RCC 7860 (cell line): ENCODE measurements at places on chromosomes 6 and 20.

DNA sequence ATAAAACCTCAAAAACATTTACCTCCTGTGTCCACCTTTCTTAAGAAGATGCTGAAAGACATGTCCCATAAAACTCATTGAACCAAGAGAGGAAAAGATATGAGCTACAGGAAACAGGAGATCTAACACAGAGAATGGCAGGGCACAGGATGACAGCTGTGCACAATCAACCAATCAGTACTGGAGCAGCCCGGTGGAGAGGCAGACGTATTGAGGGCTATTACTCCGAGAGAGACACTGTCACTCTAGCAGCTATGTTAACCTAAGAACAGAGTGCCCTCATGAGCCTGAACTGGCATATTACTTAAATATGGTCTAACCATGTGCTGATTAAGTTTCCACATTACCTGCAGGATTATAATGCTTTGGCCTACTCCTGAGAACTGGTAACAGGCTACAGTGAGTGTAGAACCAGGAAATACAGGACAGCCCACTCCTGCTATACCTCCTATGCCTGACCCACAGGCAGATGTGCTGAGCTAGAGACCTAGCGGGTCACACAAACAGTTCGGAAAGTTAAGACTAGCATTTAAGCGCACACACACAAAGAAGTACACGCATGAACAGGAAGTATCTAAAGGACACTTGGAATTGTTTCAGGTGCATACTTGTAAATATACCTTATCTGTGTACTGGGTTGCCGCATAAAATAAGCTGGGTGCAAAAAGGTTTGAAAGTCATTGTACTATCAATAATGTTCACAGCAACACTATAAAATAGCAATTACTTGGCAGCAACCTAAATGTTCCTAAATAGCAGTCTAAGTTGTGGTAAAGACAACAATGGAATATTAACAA, 199.3 kb upstream of the SHLD1 start:
- DNase-seq, result no peak

DNA sequence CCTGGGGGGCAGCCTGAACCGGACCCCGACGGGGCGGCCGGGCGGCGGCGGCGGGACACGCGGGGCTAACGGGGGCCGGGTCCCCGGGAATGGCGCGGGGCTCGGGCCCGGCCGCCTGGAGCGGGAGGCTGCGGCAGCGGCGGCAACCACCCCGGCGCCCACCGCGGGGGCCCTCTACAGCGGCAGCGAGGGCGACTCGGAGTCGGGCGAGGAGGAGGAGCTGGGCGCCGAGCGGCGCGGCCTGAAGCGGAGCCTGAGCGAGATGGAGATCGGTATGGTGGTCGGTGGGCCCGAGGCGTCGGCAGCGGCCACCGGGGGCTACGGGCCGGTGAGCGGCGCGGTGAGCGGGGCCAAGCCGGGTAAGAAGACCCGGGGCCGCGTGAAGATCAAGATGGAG, 636 bp downstream of the SRF start:
- DNase-seq, result no peak

DNA sequence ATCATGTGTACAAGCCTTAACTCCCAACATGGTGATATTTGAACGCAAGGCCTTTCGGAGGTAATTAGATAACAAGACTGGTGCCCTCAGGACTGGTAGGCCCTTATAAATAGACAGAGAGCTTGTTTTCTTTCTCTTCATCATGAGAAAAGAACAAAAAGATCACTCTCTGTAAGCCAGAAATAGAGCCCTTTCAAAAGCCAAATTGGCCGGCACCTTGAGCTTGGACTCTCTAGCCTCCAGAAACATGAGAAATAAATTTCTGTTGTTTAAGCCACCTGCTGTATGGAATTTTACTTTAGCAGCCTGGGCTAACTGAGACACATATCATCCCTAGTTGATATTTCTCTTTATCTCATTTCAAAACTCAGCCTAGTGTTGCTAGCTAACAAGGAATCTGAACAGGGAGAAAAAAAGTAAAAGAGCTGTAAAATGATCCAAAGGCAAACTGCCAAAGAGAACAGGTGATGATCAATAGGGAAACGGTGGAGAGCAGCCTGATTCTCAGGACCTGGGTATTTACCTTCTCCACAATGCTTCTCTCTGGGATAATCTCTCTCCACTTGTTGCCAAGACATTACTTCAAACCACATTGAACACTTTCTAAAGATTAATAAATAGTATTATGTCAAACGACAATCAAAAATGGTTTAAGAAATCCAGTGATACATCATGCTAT, 6.1 kb downstream of the COL21A1 start:
- no peak for DNase-seq

- no peak for DNase-seq
Measured at GRCh38 chr20:58715391-58715800, 22.8 kb downstream of the NPEPL1 start.

DNA sequence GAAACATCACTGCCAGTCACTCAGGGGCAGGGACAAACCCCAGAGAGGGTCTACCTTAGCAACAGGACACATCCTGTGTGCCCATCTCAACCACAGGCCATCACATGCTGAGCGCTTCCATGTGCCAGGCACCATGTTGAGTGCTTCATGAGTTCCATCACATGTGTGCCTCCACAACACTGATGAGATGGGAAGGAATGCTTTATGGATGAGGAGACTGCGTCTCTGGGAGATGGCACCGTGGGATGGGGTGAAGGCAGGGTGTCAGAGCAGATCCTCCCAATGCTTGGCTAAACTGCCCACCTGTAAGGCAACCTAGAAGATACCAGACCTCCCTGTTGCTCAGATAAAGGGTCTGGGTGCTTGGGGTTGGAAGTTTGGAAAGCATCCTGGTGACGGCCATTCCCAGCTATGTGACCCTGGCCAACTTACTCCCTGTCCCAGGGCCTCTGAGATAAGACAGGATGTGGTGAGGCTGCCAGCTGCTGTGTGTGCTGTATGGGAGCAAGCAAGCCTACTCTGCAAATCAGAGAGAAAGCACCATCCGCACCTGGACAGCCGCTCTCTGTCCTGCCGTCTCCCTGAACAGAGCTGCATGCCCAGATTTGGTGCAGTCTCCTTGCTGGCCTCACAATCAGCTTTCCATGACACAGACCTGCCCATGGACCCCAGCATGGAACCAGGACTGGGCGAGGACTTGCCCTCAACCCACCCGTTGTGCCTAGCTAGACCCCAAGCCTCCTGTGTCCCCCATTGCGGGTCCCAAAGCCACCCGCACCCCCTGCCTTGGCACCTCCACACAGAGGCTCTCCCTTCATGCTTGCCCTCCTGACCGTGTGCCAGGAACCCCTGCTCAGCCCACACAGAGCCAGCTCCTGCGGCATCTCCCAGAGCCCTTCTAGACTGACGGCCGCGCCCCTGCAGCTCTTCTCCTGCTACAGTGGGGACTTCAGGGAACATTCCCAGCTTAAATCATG, 143.7 kb downstream of the SYNDIG1 start:
- no peak for DNase-seq

DNA sequence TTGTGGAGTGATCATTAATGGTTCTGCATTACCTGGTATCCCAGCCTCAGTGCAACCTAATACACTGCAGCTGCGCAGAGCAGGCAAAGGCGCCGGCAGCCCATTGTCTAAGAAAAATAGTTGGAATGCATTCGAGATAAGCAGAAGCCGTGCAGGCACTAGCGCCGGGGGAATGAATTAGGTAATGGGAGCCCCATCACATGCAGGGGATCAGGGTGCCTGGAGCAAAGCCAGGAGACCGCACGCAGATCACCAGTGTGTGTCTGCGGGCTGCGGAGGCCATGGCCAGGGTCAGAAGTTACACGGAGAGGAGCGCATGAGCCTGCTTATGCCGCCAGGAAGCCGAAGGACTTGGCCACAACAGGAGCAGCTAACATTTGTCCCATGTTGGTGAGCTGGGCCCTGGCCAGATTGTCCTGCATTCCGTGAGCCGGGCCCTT, 156.8 kb downstream of the DLL1 start:
- no peak for DNase-seq

DNA sequence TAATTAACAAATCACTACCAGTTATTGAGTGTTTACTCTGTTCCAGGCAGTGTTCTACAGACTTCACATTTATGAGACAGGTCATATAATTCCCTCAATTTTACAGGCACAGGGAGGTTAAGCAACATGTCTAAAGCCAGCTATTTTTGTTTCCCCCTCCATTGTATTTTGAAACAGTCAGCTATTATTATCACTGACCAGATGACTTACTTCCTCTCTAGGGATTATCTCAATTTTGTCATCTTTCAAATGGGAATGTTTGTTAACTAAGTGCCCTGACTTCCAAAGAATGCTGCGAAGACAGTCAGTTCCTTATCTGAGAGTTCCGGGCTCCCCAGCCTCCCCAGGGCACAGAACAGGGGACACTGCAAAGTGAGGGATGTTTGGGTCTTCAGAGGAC, 5.6 kb upstream of the CNPY3 start:
- no peak for DNase-seq

DNA sequence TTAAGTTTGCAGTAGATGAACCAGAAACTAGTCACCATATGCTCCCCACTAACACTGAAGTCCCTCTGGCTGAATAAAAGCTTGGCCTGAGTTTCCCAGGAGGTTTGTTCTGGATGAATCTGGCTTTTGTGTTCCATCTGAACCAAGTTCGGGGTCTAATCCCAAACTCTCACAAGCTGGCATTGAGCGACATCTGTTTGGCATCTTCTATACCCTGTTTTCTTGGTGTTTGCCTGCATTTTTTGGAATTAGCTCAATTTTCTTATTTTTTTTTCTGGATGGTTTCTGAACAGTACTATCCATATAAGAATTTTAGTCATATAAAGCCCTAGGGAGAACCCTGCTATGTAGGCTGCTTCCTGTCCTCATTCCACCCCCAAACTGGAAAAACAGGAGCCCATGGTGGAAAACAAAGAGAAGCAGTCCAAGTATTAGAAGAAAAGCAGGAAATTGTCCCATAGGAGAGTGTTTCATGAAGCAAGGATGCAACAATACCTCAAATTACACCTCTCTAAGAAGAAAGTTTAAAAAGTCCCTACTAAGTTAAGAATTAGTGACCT, 737.1 kb downstream of the DHX35 start:
- no peak for DNase-seq
